Activated naive CD4-positive, alpha-beta T cell treated with anti-CD3 and anti-CD28 coated beads for 36 hours (primary cell): ENCODE measurements at places on chromosomes 1 and 21. TPM values are rescaled to one million over a fixed set of nuclear protein-coding genes. Genes with fewer than 3 reads are reported as not detected.

GRCh38 chr1:45205011-45205909, 1.1 kb downstream of the ZSWIM5 start:
- peak; percentile 19 for DNase-seq

DNA sequence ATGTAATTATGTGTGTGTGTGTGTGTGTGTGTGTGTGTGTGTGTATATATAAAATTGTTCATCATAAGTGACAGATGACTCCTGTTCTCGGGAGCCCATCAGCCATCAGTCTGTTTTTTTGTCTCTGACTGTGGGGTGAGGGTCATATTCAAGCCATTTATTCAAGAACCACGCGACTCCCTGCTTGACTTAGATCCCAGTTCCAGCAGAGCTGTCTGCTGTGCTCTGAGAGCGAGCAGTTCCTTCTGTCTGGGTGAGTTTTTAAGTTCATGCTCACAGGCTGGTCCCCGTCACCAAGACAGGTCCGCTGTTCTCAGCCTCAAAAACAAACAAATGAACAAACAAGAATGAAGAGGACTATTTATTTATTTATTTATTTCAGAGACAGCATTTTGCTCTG, 18.3 kb upstream of the NPPB start:
- DNase-seq: no peak

DNA sequence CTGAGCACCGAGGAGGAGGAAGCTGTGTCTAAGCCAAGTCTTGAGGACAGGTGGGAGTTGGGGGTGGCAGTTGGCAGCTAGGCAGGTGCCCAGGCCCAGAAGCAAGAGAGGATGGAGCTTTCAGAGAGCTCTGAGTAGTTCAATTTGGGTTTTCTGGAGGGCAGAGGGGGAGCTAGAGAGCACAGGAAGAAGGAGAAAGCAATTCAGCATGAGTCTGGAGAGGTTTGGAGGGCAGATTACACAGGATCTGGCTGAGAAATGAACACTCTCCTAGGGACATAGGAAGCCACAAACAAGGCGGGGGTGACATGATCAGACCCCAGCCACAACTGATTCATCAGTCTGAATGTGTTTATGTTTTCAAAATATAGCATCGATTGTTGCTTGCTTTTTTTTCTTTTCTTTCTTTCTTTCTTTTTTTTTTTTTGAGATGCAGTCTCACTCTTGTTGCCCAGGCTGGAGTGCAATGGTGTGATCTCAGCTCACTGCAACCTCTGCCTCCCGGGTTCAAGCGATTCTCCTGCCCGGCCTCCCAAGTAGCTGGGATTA, 23.8 kb downstream of the PTPRF start:
- DNase-seq: peak; percentile 32

- DNase-seq: no peak
Measured at GRCh38 chr1:65422241-65423203, 2.1 kb downstream of the LEPR start.

GRCh38 chr1:228471762-228472398, 15.3 kb upstream of the RNF187 start:
- peak; percentile 39 for DNase-seq

- peak; percentile 76 for DNase-seq
Measured at GRCh38 chr1:204445860-204446412, 34.3 kb upstream of the PPP1R15B start.

DNA sequence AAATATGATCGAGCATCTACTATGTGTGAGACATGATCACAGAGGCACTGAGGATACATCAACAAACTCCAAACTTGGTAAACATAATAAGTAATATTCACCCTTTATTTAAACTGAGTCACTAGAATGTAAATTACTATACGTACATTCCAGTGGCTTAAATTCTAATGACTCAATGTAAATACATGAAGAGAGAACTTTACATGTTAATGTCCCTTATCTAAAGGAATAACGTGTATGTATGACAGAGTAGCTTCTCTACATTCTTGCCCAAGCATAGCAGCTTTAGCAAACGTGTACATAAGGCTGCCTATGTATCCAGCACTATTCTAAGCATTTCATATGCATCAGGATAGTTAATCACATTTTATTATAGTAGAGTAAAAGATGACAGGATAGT, 111.8 kb upstream of the CYYR1 start:
- DNase-seq: no peak

DNA sequence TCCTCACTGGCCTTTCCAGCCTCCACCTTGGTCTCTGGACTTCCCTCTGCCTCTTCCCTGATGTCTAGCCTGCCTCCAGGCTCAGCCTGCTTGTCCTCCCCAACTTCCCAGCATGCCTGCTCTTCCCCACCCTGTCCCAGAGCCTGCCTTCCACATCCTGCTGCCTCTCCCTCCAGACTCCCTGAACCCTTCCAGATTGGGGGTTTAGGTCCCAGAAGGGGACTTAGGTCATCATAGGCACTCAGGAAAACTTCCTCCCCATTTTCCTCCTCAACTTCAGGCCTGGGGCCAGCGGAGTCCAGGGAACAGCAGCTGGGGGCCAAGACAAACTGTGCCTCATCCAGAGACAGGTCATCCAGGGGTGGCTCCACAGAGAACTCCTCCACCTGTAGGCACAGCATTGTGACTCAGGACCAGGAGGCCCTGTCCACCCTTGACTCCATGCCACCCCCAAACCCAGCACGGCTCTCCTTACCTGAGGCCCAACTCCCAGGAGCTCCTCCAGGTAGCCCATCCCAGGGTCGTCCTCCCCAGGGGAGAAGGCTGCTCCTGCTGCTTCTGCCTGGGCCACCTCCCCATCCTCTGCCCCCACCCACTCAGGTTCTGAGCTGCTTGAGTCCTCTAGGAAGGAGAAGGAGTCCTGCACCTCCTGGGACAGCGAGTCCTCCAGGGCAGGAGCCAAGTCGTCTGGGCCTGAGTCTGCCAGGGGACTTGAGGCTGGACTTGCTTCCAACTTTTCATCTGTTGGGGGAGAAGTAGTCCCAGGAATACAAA, 3.4 kb upstream of the USF1 start:
- DNase-seq: no peak

- DNase-seq: peak; percentile 60
Measured at GRCh38 chr1:12478612-12478985, 139.4 kb downstream of the DHRS3 start.

- no peak for DNase-seq
Measured at GRCh38 chr1:27600498-27601175, 3.3 kb downstream of the AHDC1 start.

ACTN2 gene
- total RNA-seq: not detected

HSPA6 gene
- 0.12 TPM for total RNA-seq
